ENCODE measurements at places on chromosomes 4 and X.

- DNase-seq = no peak
Measured at GRCh38 chr4:38757945-38758600, 24.7 kb downstream of the TLR10 start.

DNA sequence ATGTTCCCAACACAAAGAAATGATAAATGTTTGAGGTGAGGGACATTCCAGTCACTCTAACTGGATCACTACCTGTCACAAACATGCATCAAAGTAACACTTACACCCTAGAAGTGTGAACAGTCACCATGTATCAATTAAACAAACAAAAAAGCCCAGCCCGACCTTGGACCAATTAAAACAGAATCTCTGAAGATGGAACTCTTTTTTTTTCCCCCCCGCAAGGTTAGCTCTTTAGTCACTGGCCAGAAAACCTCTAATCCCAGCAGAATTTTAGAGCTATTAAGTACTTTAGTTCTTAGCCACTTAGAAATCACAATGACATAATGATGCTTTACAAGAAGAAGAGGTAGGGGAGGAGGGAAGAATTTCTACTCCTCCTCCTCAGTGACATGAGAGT is 154.5 kb downstream of the PALLD start:
- DNase-seq = no peak

- DNase-seq = no peak
Measured at GRCh38 chr4:23266401-23266800, 573.7 kb downstream of the GBA3 start.

- DNase-seq = no peak
Measured at GRCh38 chr4:151962138-151962823, 201.5 kb upstream of the GATB start.

DNA sequence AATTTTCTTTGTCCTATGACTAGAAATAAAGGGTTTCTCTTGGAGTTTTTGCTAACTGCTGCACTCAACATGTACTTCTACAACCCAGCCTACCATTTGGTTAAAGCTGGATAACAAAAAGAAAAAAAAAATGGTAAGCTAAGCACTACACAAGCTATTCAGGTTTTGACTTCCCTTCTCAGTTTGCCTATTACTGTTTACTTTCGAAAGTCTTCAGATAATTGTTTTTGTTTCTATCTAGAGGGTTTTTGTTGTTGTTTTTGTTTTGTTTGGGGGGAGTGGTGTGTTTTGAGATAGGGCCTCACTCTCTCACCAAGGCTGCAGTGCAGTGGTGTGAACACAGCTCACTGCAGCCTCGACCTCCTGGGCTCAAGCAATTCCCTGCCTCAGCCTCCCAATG is 46.6 kb downstream of the CLOCK start:
- no peak for DNase-seq

GRCh38 chr4:176340871-176341685 is 21.3 kb downstream of the SPCS3 start:
- DNase-seq = no peak

DNA sequence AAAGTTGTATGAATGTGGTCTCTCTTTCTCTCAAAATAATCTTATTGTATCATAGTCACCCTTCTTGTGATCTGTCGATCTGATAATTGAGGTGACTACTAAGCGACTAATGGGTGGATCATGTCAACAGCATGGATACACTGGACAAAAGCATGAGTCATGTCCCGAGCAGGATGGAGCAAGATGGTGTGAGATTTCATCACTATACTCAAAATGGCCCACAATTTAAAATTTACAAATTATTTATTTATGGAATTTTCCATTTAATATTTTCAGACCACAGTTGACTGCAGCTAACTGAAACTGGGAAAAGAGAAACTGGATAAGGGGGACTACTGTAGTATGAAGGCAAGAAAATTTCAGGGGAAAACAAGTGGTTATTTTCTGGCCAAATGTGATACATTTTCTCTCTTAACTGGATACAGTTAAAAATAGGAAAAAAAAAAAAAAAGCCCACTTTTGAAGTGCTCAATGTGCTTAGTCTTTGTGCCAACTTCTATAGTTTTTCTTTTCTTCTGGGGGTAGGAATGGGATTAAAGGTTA is 25.3 kb downstream of the FAM241A start:
- peak; percentile 50 for DNase-seq

- no peak for DNase-seq
Measured at GRCh38 chr4:169351872-169352271, 81.1 kb upstream of the SH3RF1 start.

DNA sequence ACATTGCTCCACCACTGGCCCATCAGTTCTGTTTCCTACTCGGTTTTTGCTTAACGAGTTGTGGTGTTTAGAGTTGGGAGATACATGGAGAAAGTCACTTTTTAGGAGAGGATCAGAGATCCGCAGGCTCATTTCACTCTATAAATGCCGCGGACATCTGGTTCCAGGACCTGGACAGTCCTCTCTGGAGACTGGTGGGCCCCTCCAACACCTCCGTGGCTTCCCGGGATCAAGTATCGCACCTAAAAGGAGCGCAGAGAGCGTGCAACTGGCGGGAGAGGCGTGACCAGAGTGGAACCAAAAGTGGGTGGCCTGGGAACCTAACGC is 9.9 kb upstream of the CLTRN start:
- DNase-seq = no peak

DNA sequence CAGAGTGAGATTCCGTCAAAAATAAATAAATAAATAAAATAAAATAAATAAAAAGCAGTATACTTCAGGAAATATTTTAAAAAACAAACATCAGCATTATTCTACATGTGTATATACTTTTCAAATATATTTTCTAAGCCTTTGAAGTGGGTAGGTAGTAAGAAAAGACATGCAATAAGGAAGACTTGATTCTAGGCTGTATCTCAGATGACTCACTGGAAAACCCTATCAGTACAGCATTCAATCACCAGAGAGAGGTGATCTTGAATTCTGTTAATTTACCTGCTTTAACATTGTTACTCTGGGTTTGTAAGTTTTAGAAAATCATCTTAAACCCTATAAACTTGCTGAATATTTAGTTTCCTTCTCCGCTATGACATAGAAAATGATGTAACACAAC is 106.6 kb upstream of the NAP1L5 start:
- no peak for DNase-seq

- no peak for DNase-seq
Measured at GRCh38 chr4:1216869-1217294, 32.0 kb downstream of the CTBP1 start.

GRCh38 chrX:8849945-8850344 is 48.8 kb upstream of the FAM9A start:
- no peak for DNase-seq

DNA sequence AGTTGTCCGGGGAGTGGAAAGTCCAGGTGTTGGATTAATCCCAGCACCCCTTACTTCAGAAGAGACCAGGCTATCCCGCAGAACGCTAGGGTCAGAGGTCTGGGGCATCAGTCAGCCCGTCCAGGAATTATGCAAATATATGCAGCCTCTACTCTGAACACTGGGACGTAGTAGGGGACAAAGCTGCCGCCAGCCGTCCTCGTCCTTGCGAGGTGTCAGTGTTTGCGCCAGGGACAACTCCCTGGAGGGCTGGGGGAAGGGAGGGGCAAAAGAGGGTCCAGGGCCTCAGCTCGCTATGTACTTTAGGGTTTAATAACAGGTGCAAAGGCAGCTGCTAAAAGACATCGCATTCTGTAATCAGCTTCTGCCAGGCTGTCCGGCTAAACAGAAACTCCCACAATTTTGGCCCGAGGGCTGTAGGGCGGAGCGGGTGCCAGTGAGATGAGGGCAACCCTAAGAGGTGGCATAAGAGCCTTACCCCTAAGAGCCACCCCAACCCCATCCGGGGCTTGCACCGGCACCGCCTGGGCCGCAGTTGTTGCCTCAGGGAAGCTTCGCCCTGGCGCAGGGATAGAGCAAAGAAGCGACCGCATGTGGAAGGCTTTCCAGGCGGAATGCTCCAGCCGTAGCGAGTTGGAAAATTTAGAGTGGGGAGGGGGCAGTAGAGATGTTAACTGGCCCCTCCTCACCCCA is 8.4 kb downstream of the HAND2 start:
- no peak for DNase-seq

GRCh38 chr4:112952313-112952700 is 97.1 kb upstream of the ANK2 start:
- no peak for DNase-seq

GRCh38 chr4:32025851-32026459 is 1305.8 kb downstream of the PCDH7 start:
- DNase-seq = no peak
